Midbrain (tissue), 1 donor: ENCODE measurements at places on chromosomes 2 and 18.

- no peak for DNase-seq
Measured at GRCh38 chr2:168841445-168841844, 39.0 kb downstream of the NOSTRIN start.

DNA sequence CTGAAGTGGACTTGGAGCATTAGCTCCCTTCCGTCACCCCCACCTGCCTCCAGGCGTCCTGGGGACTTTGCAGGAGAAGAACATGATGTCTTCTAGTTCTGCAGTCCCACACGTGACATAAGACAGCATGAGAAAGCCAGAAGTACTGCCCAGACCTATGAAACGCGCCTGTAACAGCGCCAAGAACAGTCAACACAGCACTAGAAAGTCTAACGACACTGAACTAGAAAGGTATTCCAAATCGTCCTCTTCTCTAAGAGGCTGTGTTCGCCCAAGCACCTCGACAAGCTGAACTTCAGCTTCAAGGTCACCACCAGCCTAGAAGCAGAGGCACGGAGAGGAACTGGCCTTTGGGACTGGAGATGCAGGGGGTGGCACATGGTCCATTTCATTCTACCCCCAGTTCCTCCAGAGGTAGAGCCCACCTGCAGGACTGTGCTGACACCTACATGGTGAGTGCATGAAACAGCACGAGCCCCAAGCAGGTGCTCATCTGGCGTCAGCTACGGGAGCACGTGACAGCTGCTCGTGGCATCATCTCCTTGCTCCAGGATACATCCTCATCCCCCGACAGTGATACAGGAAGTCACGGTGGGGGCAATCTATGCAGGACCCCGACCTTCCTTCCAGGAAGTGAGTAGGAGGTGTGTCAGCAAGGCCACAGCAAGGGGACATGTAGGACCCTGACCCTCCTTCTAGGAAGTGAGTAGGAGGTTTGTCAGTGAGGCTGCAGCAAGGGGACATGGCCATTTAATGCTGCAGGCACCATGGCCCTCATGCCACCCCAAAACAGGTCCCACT, 3.7 kb downstream of the HDAC4 start:
- no peak for DNase-seq

DNA sequence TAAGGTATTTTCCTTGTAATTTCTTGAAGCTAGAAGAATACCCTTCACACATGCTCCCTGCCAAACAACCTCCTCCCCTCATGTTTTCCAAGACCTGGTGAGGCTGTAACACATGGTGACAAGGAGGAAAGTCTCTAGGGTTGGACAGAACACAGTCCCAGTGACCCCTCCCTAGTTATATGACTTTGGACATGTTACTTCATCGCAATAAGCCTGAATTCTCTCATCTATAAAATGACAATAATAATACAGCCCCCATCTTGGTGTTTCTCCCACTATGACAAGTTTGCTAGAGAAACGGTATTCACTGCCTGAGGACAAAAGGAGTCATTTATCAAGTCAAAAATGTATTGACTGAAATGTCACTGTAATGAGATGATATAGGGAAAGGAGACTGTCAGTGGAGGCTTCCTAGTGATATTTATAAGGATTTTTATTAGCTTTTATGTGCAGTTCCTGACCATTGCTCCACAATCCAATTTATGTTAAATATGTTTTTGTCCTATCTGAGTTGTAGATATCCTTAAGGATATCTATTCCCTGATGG, 464.4 kb downstream of the SUCLG1 start:
- DNase-seq: no peak

GRCh38 chr18:5608846-5609245, 65.0 kb upstream of the EPB41L3 start:
- no peak for DNase-seq

DNA sequence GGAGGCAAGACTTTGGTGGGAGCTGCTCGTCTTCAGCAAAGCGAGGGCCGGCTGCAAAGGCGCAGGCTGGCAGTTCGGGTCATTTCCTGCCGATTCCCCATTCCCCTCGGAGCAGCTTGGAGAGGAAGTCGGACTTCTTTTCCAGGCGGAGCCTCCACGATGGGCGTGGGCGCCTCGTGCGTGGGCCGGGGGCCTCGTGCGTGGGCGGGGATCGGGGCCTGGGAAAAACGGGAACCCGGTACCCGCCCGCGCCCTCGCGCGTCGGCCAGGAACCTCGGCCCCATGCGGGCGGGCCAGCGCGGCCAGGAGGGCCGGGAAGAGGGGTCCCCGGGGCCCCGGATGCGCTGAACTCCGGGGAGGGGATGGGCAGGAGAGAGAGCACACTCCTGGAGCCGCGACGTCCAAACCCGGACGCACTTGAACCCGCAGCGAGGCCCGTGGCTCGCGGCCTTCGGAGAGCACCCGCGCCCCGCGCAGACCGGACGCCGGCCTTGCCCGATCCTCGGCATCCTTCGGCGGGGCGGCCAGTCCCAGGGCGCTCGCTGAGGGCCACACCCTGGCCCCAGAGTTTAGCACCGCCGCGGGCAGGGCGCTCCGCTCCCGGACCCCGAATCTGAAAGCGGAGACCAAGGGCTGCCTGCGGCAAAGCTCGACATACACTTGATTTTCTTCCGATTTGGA, 368.4 kb downstream of the MTX2 start:
- DNase-seq: no peak

- DNase-seq: no peak
Measured at GRCh38 chr2:233031556-233032500, 644 bp upstream of the NEU2 start.
